Activated effector memory CD4-positive, alpha-beta T cell treated with Interleukin-2 at 50 U/mL for 16 hours (primary cell): ENCODE measurements at places on chromosomes 1 and 21.

GRCh38 chr1:234573711-234574299, 36.2 kb downstream of the IRF2BP2 start:
- DNase-seq = no peak

GRCh38 chr1:178781533-178782330, 56.7 kb downstream of the RALGPS2 start:
- DNase-seq = no peak

DNA sequence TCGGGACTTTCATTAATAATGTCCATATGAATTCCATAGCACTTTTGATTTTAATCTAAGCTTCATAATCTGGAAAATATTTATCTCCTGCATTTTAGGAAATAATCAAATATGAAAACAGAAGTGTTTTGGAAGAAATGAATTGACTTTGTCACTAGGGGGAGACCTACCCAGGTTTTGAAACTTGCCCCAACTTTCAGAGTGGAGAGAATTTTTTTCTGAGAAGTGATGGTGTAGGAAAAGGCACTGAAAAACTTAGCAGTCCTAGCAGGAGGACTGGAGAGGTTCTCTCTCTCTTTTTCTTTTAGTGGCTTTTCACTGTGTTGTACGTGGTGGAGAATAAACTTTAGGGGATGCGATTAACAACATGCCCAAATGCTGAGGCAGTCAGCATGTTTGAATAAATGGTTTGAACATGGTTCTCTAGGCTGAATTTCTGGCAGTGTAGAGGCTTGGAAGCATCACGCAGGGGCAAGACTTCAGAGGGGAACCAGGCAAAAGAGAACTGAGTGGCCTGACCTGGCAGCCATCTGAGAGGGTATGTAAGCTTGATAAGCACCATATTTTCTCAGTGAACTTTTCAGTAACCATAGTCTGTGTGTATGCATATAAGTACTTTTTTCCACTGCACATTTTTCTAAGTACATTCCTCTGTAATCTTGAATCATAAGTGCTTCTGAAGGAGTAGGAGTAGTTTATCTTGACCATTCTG, 68.3 kb upstream of the NEK7 start:
- no peak for DNase-seq

- no peak for DNase-seq
These were observed 2.6 kb upstream of the RORC start for GRCh38 chr1:151834239-151834638.

DNA sequence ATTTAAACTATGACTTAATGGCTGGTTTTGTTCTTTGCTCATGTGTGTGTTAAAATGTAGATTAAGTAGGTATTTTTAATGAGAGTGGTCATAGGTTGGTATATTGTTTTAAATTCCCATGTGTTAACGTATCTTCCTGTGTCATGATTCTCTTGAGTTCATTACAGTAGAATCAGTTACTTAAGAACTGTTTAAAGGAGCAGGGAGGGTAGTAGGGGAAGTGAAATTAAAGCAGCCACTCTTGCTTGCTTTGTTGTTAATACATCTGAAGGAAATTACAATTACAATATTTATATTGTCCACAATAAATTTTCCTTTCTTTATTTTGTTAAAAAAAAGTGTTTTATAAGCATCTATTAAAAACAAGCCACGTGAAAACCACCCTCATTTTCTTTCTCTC, 119.2 kb upstream of the KIAA1614 start:
- no peak for DNase-seq

DNA sequence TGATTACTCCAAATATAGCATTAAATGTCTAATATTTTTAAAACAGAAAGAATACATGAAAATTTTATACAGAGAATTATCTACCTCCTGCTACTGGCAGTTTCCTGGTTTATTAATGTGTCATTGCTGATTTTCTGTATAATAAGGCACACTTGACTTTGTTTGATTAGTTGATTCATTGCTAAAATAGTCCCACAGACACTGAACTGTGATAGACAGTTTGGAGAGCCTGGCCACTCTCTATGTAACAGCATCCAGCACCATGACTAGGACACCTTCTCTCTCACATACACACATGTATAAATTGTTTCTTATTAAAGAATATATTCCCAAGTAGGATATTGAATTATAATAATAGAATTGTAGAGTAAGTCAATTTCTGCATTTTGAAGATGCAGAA, 368.5 kb upstream of the SNX7 start:
- DNase-seq = no peak

GRCh38 chr1:207925210-207925609, 14.3 kb upstream of the CD34 start:
- DNase-seq = no peak

DNA sequence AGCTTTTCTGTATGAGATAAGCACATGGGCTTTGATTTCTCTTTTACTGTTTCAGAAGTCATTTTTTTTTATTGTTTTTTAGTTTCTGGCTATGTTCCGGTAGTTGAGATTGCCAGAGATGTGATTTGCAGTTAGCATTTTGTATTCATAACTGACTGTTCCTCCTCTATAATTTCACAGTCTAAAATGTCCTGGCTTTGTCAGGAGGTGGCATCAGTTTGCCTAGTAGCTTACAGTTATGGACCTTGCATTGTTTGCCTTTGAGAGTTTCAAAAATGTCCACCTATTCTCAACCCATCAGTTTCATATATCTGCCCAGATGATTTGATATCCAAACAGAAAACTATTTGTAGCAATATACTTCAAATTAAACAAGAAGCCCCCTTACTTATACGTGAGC, 39.5 kb upstream of the ST6GALNAC3 start:
- no peak for DNase-seq

DNA sequence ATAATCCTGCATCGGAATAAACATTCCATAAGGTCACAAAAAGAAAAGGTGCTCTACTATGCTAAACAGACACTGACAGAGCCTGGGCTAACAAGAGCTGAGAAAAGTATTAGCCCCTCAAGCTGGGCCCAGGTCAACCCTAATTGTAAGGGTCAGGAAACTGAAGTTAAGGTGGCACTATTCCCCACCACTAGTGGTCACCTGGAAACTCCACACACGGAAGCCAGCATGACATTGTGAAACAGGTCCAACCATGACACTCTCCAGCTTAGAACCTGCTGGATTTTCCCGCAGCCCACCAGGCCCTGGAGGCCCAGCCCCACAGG, 1.2 kb downstream of the PTTG1IP start:
- no peak for DNase-seq

- DNase-seq = no peak
These were observed 6.6 kb downstream of the ZBTB18 start for GRCh38 chr1:244057474-244058385.

DNA sequence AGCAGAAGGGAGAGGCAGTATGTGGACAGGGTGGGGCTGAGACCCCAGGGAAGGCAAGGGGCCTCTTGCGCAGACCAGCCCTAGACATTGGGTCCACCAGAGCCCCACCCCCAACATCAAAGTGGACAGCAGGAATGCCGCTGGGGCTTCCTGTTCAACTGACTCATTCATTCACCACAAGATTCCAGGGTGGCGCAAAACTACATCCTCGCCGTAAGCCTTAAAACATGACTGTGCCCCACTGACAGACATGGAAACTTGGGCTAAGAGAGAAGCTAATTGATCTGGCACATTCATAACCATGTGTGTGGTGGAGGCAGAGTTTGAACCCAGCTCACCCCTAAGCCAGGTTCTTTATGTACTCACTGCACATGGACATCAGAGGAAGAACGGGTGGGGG, 14.0 kb downstream of the COL16A1 start:
- DNase-seq = no peak

DNA sequence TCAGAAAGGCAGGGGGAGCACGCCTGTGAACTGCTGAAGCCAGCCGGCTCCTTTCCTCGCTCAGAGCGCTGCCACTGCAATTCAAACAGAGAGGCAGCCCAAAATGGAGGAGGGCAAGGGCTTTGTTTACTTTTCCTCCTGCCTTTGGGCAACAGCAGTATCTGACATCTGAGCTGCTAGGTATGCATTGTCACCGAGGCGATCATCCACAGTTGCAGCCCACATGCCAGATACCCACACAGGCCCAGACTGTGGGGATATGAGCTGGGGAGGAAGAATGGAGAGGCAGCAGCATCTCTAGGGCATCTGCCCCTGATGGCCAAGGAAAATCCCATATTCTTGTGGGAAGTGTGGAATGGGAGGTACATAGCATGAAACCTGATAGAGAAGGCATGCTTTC, 357.1 kb downstream of the BARHL2 start:
- no peak for DNase-seq

DNA sequence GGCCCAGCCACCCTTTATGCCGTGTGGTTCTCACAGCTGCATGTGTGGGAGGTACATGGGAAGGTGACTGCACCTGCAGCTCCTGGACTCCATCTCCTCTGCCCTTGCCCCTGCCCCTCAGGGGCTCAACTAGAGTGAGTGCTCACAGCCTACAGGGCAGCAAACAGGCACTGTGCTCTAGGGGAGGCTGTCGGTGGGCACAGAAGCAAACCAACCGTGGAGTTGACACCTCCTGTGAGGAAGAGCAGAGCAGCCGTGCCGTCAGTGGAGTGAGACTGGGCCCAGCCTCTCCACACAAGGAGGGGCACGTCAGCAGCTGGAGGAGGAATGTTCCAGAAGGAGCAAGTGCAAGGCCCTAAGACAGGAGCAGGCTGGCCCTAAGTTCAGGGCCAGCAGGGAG, 32.7 kb downstream of the BMP8A start:
- no peak for DNase-seq

DNA sequence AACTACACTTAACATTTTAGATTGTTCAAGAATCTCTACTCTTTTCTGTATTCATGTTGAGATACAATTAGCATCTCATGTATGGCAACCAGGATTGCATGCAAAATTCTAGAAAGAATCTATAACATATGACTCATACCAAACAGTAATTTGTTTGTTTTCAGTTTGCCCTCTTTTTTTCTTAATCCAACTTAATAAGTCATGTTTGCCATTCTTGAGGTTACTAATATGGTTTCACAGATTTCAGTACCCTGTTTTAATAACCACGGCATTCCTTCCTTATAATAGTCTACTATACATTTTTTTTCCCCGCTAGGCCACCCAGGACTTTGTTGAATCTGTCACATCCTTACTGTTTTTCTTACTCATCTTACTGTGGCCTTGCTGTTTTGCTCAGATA, 140.8 kb downstream of the FMN2 start:
- DNase-seq = no peak

DNA sequence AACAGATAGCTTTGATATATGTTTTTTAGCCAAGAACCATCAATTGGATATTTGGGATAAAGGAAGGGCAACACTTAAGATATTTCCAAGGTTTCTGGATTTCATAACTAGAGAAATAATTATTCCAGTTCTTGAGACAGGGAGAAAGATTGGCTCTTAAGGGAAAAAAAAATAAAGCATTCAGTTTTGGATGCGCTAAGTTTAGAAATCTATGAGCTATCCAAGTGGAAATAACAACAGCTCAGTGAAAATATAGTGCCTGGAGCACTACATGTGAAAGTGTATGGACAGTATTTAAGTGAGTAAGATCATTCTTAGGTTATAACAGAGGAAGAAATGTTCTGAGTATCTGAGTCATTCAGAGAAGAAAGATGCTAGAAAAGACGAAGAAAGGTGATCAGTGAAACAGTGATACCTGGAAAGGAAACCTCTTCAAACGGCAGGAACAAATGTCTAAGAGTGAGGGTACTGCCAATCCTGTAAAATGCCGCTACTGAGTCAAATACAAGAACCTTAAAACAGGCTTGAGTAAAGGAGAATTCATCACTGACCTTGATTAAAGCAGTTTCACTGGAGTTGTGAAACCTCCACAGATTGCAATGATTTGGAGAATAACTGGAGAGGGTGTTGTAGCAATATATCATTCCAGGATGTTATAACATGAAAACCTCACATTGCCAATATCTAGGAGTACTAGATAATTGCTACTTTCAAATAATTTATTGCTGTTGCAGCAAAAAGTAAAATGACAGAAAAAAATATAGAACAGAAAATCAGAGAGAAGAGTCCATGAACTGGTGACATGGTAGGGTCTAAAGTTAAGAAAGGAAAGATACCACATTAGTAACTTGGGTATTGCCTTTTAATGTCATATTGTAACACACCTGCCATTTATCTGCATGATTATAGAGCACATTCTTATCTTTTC, 482.1 kb upstream of the RGS18 start:
- no peak for DNase-seq
